ENCODE measurements at places on chromosomes 16 and 17. TPM values are rescaled to one million over a fixed set of nuclear protein-coding genes. Genes with fewer than 3 reads are reported as not detected.

- H3K27me3 ChIP-seq, result no peaks in the 10 kb centered on the region
- no peak overlapping the region for H3K4me3 ChIP-seq
- peaks cover 6% of the 10 kb centered on the region for H3K4me1 ChIP-seq
- DNase-seq, result no peak
Measured at GRCh38 chr17:36501351-36501750, 14.9 kb downstream of the ZNHIT3 start.

SERPINF2 gene
- total RNA-seq, result 0.41 TPM

DNA sequence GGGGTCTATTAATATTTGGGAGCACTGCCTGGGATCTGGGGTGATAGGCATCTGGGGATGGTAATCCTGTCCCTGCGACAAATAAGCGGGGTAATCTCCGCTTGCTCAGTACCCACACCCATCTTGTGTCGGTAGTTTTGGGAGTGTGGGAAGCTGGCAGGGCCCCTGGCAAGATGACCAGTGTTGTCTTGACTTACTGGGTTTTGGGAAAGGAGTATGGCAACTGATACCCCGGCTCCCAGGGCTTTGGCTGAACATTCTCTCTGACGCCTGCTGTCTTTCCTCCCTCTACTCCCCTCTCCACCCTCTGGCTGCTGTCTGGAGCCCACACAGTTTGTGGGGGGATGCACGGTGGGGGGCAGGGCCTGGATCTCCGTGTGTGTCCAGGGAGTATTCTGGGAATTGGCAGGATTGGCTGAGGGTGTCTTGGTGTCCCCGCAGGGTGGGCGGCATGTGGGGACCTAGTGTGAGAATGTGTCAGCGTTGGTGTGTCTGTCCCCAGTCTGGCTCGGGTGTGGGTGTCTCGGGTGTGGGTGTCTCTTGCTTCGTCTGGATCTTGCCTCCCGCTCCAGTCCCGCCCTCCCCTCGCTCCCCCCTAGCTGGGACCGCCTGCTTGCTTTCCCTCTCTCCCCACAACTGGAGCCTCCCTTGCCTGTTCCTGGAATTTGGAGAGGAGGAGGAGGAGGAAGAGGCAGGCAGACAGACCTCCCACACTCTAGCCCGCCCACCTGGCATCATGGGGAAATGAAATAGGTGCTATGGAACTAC is 12.0 kb downstream of the RARA start:
- H3K4me3 ChIP-seq, result peak overlapping the region; percentile 95
- no peak for DNase-seq
- peaks cover 90% of the 10 kb centered on the region for H3K4me1 ChIP-seq
- H3K27me3 ChIP-seq, result peaks cover 3% of the 10 kb centered on the region
- H3K27ac ChIP-seq, result peak overlapping the region; percentile 80

FOXN1 gene
- not detected for total RNA-seq

GRCh38 chr17:45906237-45906636 is 11.9 kb downstream of the MAPT start:
- no peaks in the 10 kb centered on the region for H3K36me3 ChIP-seq
- no peak for DNase-seq
- no peak overlapping the region for H3K27ac ChIP-seq
- H3K4me1 ChIP-seq, result peaks cover 20% of the 10 kb centered on the region

KCNJ12 gene
- total RNA-seq, result not detected

SHBG gene
- not detected for total RNA-seq

ZNF750 gene
- total RNA-seq, result not detected

DNA sequence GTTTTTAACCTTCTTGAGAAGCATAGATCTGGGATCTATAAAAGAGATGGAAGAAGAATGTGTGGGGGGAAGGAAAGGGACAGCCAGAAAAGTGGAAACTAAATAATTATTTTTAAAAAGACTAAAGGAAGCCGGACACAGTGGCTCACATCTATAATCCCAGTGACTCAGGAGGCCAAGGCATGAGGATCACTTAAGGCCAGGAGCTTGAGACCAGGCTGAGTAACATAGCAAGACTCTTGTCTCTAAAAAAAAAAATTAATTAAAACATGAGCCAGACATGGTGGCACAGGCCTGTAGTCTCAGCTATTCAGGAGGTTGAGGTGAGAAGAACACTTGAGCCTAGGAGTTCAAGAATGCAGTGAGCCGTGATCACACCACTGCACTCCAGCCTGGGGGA is 335.1 kb downstream of the GRIN2A start:
- H3K4me1 ChIP-seq, result no peaks in the 10 kb centered on the region
- no peak for DNase-seq
- no peaks in the 10 kb centered on the region for H3K27me3 ChIP-seq
- H3K27ac ChIP-seq, result no peak overlapping the region

DNA sequence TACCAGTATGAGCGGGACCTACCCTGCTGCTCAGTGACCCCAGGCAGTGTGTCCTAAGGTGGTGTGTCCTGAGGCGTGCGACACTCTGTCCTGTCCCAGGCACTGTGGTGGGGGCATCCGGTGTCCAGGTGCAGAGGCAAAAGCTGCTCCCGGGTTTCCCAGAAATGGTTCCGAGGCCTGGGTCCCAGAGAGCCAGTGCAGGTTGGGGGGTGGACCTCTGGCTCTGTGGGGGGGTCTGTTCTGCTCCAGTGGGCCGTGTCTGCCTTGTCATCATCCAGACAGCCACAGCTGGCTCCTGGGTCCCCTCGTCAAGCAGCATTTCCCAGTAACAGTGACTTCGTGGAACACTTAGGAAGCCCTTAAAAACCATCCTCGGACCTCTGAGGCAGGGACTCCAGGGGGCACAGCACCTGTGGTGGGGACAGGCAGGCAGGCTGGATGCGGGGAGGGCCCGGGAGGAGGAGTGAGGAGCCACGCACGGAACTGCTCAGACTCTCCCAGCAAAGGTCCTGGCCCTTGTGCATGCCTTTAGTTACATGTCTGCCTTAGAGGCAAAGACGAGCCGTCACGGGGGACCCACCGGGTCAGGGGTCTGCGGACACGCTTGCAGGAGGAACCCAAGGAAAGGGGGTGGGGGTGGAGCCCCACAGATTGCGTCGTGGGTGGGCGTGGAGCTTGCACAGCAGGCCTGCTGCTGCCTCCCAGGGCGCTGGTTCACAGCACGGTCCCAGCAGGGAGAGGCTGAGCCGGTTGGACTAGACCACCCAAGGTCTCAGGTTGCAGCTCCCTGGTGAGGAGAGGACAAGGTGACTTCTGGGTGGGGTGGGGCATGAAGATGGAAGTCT is 5.6 kb downstream of the SLC16A3 start:
- H3K27me3 ChIP-seq, result no peaks in the 10 kb centered on the region
- H3K4me3 ChIP-seq, result no peak overlapping the region
- H3K4me1 ChIP-seq, result peaks cover 24% of the 10 kb centered on the region
- no peak for DNase-seq

DNA sequence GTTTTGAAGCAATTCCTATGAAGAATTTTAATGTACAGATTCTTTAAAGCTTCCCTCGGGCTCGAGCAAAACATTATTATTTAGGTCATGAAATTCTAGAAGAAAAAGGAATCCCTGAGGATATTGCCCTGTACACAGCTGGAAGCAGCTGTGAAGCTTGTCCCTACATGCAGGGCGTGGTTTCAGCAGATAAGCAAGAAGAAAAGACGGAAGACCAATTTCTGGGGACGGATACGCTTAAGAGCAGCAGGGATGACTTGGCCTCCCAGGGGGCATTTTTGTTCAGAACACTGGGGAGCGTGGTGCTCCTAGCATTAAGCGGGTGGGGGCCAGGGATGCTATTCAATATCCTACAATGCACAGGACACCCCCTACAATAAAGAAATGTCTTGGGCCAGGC is 34.3 kb downstream of the LITAF start:
- no peaks in the 10 kb centered on the region for H3K27me3 ChIP-seq
- peaks cover 29% of the 10 kb centered on the region for H3K4me1 ChIP-seq
- H3K4me3 ChIP-seq, result no peak overlapping the region
- H3K36me3 ChIP-seq, result peaks cover 77% of the 10 kb centered on the region
- DNase-seq, result no peak
- H3K27ac ChIP-seq, result peak overlapping the region; percentile 34

DNA sequence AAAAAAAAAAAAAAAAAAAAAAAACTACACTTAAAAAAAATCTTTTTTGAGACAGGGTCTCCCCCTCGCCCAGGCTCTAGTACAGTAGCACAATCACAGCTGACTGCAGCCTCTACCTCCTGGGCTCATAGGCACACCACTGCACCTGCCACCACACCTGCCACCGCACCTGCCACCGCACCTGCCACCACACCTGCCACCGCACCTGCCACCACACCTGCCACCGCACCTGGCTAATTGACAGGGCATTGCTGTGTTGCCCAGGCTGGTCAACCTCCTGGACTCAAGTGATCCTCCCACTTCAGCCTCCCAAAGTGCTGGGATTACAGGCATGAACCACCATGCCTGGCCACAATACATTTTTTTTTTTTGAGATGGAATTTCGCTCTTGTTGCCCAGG is 17.6 kb upstream of the WDR45B start:
- no peak overlapping the region for H3K27ac ChIP-seq
- peaks cover 6% of the 10 kb centered on the region for H3K4me1 ChIP-seq
- no peak overlapping the region for H3K4me3 ChIP-seq
- no peak for DNase-seq
- no peaks in the 10 kb centered on the region for H3K36me3 ChIP-seq

- no peaks in the 10 kb centered on the region for H3K36me3 ChIP-seq
- H3K27ac ChIP-seq, result no peak overlapping the region
- H3K4me1 ChIP-seq, result peaks cover 4% of the 10 kb centered on the region
Measured at GRCh38 chr16:79008869-79009179, 591.7 kb downstream of the MAF start.

CRHR1 gene
- total RNA-seq, result not detected

COTL1 gene
- total RNA-seq, result 531 TPM

GRCh38 chr16:3481696-3482658 is 13.3 kb downstream of the C16orf90 start:
- peaks cover 24% of the 10 kb centered on the region for H3K36me3 ChIP-seq
- no peaks in the 10 kb centered on the region for H3K27me3 ChIP-seq
- H3K4me3 ChIP-seq, result no peak overlapping the region
- DNase-seq, result no peak
- H3K4me1 ChIP-seq, result peaks cover 12% of the 10 kb centered on the region

DNA sequence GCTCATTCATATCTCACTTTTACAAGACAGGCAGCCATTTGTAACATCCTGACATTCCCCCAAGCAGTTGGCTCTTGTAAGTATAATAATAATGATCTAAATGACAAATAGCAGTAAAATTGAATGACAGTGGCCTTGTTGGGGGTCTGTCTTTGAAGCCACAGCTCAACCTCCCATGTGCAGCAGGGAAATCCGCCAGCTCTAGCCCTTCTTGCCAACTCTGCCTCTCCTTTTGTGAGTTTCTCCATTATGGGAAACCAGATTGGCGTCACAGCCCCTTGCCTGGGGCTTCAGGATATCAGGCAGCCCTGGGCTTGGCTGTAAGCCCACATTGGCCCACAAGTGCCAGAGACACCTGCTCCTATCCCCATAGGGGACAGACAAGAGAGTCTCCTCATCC is 70.4 kb upstream of the CACNG5 start:
- no peaks in the 10 kb centered on the region for H3K27me3 ChIP-seq
- DNase-seq, result no peak
- peaks cover 14% of the 10 kb centered on the region for H3K4me1 ChIP-seq
- no peak overlapping the region for H3K4me3 ChIP-seq
- H3K36me3 ChIP-seq, result peaks cover 20% of the 10 kb centered on the region

GRCh38 chr17:78805301-78805700 is 23.2 kb upstream of the CYTH1 start:
- no peak overlapping the region for H3K4me3 ChIP-seq
- peak; percentile 60 for DNase-seq
- peaks cover 67% of the 10 kb centered on the region for H3K36me3 ChIP-seq
- peak overlapping the region; percentile 79 for H3K27ac ChIP-seq
- H3K27me3 ChIP-seq, result no peaks in the 10 kb centered on the region

DNA sequence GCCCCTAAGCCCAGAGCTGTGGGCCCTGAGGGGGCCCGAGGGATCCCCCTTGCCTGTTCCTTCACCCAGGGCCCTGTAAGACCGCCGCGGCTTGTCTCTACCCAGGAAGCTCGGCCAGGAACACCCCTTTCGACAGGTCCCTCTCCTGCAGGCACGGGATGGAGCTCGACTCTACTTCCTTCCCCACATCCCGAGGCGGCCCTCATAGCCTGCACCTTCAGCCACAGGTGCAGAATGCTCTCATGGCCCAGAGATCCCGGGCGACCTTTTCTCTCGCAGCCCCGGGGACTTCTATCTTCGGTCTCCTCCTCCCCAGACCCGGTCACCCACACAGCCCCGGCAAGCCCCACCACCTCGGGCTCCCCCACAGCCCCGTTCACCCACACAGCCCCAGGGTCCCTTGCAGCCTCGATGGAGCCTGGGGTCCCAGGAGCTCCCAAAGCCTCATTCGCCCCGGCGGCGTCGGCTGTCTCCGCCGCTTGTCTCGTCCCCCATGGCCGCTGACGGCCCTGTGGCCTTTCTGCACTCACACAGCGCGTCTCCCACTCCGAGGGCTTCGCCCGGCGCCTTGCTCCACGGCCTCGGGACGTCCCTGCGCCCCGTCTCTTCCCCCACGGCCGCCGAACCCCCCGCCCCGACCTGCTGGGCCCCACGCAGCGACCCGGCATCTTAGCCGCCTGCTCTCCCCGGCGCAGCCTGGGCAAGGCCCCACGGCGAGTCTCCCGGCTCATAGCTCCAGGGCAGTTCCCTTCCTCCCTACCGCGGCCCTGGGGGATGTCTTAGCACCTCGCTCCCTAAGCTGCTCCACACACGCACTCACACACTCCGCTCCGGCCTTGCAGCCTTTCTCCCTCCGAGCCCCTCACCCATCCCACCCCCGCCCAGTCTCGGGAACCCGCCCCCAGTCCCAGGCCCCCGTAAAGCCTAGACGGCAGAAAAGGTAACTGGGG is 650 bp downstream of the KIAA0753 start:
- peaks cover 55% of the 10 kb centered on the region for H3K4me1 ChIP-seq
- no peaks in the 10 kb centered on the region for H3K27me3 ChIP-seq

DLG4 gene
- total RNA-seq, result 15.3 TPM

DNA sequence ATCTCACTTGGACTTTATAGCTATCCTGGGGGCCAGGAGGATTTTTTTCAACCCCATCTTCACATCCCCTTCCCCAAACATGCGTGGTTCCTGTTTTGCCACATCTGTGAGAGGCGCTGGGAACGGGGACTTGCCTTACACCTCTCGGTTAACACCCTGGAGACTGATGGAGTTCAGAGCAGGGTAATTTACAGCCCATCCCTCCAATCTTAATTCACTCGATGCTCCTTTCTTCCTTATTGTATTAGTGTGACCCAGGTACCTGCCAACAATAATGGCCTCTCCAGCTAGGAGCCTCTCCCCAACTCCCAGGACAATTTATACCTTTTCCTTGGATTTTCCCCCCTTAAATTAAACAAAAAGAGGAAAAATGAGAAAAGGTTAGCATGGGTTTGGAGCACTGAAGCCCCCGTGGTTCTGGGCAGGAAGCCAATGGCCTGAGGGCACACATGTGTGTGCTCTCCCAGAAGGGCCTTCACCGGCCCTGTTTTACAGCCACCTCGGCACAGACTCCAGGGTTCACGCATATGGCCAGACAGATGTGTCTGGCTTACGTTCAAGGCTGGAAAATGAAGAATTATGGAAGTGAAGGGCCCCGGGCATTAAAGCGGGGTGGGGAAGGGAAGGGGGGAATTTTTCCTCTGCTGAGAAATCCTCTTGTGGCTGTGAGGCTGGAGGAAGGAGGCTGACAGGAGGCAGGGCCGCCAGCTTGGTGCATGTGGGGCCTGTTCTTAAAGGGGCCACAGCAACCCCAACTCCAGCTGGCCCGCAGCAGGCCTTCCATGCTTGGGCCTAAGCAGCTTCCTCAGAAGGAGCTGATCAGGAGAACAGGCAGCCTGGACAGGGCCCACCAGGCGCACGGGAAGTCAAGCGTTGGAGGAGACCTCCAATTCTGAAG is 21.4 kb downstream of the HIC1 start:
- peaks cover 40% of the 10 kb centered on the region for H3K36me3 ChIP-seq
- no peaks in the 10 kb centered on the region for H3K27me3 ChIP-seq
- no peak overlapping the region for H3K4me3 ChIP-seq
- peaks cover 17% of the 10 kb centered on the region for H3K4me1 ChIP-seq

- no peaks in the 10 kb centered on the region for H3K36me3 ChIP-seq
- peak overlapping the region; percentile 50 for H3K27ac ChIP-seq
- no peak for DNase-seq
- no peak overlapping the region for H3K4me3 ChIP-seq
- H3K4me1 ChIP-seq, result peaks cover 11% of the 10 kb centered on the region
Measured at GRCh38 chr16:30340621-30341020, 14.5 kb downstream of the CD2BP2 start.

Data from activated T-helper 1 cell treated with anti-CD3 and anti-CD28 coated beads, Interleukin-12 subunit alpha, Interleukin-12 subunit beta, Interleukin-2, Interleukin-4 antibody, amounts not matched to agents 30 ng/mL and 10 ng/mL and 1 ng/mL, durations not matched to agents 14 hours and 24 hours and 36 hours (primary cell).